ENCODE measurements at places on chromosomes 3 and 15.

- DNase-seq = no peak
Measured at GRCh38 chr15:75104804-75105557, 81.6 kb downstream of the PPCDC start.

- no peak for DNase-seq
Measured at GRCh38 chr15:75195122-75195765, 6.4 kb upstream of the C15orf39 start.

GRCh38 chr3:85516146-85516545 is 557.4 kb downstream of the CADM2 start:
- no peak for DNase-seq

GRCh38 chr15:62404194-62404985 is 239.3 kb upstream of the C2CD4B start:
- no peak for DNase-seq

DNA sequence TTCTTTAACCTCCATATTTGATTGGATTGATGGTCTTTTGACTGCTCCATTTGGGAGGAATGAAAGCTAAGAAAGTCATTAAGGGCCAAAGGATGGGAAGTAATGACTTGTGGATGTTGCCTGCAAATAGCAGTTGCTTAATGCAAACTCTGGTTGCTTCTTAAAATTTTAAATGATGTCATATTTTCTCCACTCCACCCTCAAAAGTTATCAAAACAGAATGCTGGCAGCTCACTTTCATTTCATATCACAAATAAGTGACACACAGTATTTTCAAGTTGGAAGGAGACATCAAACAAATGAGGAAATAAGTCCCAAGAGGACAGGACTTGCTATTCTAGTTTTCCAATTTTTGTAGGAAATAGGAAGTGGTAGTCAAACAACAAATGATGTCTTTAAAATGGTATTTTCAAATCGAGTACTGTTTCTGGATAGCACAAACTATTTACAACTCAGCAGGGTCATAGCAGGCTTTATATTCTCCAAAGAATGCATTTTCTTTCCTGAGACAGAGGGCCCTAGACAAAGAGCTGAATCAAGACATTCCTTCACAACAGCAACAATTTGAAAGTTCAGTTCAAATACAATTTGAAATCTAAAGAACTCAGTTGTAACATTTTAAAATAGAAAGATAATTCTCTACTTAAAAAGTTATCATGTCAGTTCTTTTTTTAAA is 165.1 kb upstream of the UBE2E1 start:
- no peak for DNase-seq

DNA sequence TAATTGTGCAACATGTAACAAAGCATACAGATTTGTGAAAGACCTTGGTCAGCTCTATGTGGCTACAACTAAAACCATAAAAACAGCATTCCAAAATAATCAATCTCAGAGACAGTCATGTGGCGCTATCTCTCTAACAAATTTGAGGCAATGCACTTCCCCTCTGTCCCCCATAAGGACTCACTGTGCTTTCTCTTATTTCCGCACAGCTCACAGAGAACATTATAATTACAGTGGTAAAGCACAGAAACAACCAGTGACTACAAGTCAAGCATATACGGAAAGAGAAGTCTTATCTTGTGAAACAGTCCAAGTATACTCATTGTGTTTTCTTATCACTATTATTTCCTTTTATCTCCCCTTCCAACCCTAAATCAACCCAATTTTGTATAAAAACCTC is 64.3 kb downstream of the RYK start:
- DNase-seq = no peak

- no peak for DNase-seq
Measured at GRCh38 chr15:93980261-93980911, 251.0 kb upstream of the MCTP2 start.

DNA sequence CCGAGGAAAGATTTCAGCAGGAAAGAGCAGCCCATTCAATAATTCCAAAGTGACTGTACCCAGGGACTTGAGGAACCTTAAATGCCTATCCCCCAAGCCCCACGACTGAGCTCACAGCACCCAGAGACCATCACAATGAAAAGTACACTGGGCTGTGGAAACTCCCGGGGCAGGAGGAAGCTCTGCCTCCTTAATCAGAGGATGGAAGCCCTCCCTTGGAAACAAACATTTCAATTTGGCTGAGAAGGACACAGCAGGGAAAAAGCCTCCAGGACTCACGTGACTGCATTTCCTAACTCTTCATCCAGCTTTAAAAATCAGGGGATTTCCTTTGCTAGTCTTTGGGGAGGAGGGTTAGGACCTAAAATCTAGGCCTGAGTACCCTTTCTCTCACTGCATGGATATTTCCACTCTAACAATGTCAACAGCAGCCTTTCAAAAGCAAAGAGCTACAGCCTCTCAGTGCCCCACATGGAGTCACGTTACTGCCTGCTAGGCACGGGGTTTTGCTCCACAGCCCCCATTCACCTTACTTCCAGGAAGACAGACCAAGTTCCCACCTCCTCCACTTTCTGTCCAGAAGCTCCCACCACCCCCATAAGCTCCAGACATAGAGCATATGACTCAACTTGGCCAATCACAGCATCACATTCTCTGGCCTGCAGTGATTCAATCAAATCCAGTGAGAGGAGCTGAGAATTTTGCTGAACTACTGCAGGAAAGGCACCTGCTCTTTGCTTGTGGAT is 68.9 kb upstream of the WNT5A start:
- no peak for DNase-seq

DNA sequence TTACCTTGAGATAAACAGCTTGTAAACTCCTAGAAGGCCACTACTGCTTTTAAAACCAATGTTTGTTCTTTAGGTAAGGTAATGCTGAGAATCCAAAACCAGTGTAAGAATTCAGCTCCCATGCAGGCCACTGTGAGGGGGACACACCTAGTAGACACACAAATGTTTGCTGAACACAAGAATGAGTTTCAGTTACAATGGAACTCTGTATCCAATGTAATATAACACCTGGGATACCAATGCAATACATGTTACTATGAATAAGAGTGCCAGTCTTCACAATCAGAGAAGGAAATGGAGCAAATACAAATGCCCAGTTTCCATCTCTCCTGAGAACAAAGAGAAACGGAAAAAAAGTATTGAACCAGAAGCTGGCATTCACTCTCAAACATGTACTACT is 65.9 kb downstream of the IGF2BP2 start:
- DNase-seq = no peak

DNA sequence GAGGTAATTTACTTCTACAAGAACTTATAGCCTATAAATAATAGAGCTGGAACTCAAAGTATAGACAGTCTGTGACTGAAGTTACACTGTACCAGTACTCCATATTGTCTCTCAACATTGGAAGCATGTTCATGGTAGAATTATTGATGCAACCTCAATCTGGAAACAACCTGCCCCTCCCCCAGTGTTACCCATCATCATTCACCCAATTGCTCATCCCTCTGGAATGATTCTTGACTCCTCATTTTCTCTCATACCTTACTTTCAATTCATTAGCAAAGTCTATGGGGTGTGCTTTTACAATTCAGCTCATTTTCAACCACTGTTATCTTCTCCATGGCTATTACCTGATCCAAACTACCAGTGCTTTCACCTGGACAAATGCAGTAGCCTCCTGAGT is 151.7 kb downstream of the CPNE4 start:
- DNase-seq = no peak

DNA sequence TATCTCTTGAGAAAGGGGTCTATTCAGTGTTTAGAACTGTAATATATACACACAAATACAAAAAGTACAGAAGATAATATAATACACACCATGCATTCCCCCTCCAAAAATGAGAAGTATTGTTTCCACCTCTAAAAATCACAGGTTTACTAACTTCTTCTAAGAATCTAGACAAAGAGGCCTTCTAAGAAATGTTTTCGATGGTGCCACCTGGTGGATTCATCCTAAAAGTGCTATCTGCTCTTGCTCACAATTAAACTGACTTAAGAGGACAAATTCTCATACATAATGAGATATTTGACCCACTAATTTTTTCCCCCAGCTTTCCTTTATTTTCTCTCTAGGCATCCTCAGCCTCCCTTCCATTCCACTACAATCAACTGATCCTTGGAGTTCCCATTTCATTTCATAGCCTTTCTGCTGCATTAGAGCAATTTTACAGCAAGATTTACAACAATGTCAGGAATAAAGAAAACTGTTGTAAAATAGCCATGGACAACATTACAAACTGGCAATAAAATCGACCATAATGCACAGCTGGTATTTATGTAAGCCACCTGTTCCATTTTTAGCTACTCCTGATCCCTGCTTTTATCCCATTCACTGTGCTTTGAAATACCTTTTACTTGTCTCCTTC is 124.6 kb downstream of the ARRDC4 start:
- DNase-seq = no peak

GRCh38 chr3:132283916-132284405 is 33.2 kb upstream of the ACP3 start:
- DNase-seq = no peak

- DNase-seq = no peak
Measured at GRCh38 chr15:84625123-84625522, 24.3 kb downstream of the ZSCAN2 start.

DNA sequence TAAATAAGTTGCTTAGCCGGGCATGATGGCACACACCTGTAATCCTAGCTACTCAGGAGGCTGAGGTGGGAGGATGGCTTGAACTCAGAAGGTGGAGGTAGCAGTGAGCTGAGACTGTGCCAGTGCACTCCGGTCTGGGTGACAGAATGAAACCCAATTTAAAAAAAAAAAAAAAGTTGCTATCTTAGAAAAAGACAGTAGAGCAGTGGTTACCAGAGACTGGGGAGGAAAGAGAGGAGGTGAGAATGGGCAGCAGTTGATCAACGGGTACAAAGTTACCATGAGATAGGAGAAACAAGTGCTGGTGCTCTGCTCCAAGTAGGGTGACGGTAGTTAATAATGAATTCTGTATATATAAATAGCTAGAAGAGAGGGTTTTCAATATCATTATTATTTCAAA is 821 bp upstream of the CCR2 start:
- no peak for DNase-seq

DNA sequence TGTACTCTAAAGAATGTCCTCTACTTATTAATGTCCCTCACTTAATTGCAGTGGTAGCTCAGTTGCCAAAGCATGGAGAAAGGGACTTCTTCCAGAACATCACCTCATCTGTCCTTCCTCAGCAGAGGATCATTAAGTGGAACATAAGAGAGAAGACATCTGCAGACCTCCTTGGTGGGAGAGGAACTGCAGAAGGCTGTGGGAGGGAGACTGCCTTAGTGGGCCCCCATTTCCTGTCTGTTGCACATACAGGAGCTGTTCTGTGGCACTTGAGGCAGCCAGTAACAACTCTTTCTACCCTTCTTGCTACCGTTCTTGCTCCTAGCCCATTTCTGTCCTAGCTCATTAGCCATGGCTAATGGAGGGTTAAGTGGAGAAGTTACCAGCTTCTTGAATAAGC is 33.6 kb downstream of the HPS3 start:
- no peak for DNase-seq

DNA sequence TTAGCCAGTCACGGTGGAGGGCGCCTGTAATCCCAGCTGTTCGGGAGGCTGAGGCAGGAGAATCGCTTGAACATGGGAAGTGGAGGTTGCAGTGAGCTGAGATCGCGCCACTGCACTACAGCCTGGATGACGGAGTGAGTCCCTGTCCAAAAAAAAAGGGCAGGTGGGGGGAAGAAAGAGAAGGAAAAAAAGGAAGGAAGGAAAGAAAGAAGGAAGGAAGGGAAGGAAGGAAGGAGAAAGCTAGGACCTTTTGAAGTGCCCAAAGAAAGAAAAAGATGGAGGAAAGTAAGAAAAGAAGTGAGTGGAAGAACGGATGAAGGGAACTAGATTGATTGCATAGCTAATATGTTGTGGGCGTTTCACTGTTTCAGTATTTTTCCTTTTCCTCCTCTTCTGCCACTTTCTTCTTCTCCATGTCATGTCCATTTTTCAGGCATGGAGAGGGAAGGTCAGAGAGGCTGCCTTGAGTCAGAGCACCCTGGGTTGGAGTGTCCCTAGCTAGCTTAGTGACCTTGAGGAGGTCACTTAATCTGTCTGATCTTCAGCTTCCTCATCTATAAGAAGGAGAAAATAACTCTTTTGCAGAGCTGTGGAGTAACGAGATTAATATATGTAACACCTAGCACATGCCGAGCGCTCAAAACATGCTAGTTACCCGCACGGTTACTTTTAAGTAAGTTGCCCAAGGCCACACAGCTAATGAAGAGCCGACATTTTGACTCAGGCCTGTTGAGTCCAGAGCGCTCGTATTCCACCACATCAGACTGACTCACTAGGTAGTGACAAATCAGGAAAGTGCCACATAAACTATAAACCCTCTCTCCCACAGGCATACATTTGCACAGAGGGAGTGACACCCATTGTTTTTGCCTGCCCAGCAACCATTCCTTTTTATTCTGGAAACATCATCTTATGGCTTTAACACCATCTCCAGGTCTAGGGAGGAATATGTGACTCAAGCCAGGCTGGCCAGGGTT is 42.2 kb downstream of the BHLHE40 start:
- DNase-seq = no peak

DNA sequence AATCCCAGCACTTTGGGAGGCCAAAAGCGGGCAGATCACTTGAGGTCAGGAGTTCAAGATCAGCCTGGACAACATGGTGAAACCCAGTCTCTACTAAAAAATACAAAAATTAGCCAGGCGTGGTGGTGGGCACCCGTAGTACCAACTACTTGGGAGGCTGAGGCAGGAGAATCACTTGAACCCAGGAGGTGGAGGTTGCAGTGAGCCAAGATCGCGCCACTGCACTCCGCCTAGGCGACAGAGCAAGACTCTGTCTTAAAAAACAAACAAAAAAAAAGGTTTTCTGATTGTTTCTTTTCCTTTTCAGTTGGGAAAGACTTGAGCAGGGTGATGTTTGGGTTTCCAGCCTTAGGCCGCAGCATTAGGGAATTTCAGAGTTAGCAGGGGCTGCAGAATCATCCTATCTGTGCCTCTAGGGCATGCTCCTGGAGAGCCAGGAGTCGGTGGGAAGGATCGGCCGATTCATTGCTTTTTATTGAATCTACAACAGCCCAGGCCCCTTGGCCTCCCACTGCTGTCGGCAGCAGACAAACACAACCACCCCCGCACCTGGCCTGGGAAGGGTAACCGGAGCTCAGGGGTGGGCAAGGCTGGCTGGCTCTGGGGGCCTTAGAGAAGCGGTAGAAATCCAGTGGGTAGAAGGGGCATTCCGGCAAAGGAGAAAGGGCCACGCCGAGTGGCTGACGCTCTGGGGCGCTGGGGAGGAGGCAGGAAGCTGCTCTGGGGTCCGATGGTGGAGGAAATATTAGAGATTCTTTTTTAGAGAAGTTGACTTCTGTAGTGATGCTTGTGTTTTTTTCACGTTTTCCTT is 6.3 kb downstream of the CHAC1 start:
- no peak for DNase-seq

- no peak for DNase-seq
Measured at GRCh38 chr3:159672728-159673688, 315.6 kb upstream of the IL12A start.

GRCh38 chr3:191330530-191331048 is 263 bp upstream of the UTS2B start:
- DNase-seq = no peak

GRCh38 chr3:135973841-135974240 is 8.3 kb downstream of the PPP2R3A start:
- DNase-seq = no peak

DNA sequence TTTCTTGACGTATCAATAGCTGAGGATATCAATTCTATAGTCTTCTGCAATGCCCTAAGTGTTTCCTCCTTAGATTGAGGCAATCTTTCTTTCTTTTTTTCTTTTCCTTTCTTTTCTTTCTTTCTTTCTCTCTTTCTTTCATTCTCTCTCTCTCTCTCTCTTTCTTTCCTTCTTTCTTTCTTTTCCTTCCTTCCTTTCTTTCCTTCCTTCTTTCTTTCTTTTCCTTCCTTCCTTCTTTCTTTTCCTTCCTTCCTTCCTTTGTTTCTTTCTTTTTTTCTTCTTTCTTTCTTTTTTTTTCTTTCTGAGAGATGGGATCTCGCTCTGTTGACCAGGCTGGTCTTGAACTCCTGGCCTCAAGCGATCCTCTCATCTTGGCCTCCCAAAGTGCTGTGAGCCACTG is 10.0 kb upstream of the DNAAF4 start:
- no peak for DNase-seq
